Parietal lobe (tissue), 2 donors: ENCODE measurements at places on chromosomes 5 and 9. TPM values are rescaled to one million over a fixed set of nuclear protein-coding genes. Genes with fewer than 3 reads are reported as not detected.

PCDHB7 gene
- 17.8 TPM for total RNA-seq

EDIL3 gene
- total RNA-seq, result 56.7 TPM

OGN gene
- 1.6 TPM for total RNA-seq

GZMA gene
- total RNA-seq, result not detected

OR1Q1 gene
- total RNA-seq, result not detected

RPS23 gene
- total RNA-seq, result 5,092 TPM

CORO2A gene
- total RNA-seq, result 5.0 TPM

SREK1 gene
- 187 TPM for total RNA-seq

ENHO gene
- total RNA-seq, result 27.5 TPM

DIPK1B gene
- total RNA-seq, result 37.9 TPM

FRMD3 gene
- 38.2 TPM for total RNA-seq

SYNPO gene
- total RNA-seq, result 4.4 TPM

FCN2 gene
- total RNA-seq, result not detected

LRRC19 gene
- total RNA-seq, result under 0.01 TPM

GDF9 gene
- 0.94 TPM for total RNA-seq

FOXD1 gene
- total RNA-seq, result 0.31 TPM

SLC9A3 gene
- total RNA-seq, result 1.6 TPM

GFRA3 gene
- not detected for total RNA-seq

FUT7 gene
- total RNA-seq, result not detected

CYSTM1 gene
- 5.3 TPM for total RNA-seq

TLR4 gene
- 4.1 TPM for total RNA-seq

TICAM2 gene
- 0.31 TPM for total RNA-seq

ANKRD18B gene
- not detected for total RNA-seq

SLC12A7 gene
- total RNA-seq, result 8.1 TPM

STKLD1 gene
- total RNA-seq, result 1.6 TPM

SLC36A3 gene
- not detected for total RNA-seq

SLC36A2 gene
- total RNA-seq, result not detected

FOXI1 gene
- not detected for total RNA-seq

CRAT gene
- total RNA-seq, result 22.8 TPM

BTNL8 gene
- total RNA-seq, result not detected

AP3B1 gene
- 31.3 TPM for total RNA-seq

BBLN gene
- total RNA-seq, result 43.8 TPM

PCDHB1 gene
- 0.31 TPM for total RNA-seq

MYMK gene
- not detected for total RNA-seq

LCN15 gene
- total RNA-seq, result not detected

IRX2 gene
- not detected for total RNA-seq

IL9 gene
- not detected for total RNA-seq
